HFF-Myc (cell line): ENCODE measurements at places on chromosomes 16 and 17.

- DNase-seq = no peak
Observed at GRCh38 chr17:4945944-4946280, 2.4 kb downstream of the PFN1 start.

GRCh38 chr17:32936894-32937500 lies 9.0 kb downstream of the TMEM98 start:
- DNase-seq = no peak

- peak; percentile 80 for DNase-seq
Observed at GRCh38 chr17:44095647-44096496, 25.3 kb downstream of the G6PC3 start.

DNA sequence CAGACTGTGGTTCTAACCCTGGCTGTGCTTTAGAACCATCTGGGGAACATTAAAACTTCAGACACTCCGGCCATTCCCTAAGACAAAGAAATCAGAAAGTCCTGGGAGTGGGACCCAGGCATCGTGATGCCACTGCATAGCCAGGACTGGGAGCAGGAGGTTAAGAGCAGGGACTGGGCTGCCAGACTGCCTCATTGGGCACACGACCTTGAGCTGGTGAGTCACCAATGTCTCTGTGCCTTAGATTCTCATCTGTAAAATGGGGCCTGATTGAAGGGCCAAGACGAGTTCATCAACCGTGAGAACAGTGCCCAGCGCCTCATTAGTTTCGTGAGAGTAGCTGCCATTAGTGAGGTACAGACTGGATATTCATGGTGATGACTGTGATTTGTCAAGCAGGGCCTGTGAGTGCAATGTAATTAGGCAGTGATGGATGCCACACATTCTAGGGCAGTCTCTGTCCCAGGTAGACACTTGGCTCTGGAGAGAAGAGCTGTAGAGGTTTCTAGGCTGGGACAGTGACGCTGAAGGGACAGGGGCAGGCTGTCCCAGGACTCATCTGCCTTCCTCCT lies 196.8 kb downstream of the NTN1 start:
- no peak for DNase-seq

- DNase-seq = no peak
Observed at GRCh38 chr17:5631958-5632590, 47.8 kb upstream of the NLRP1 start.

- DNase-seq = no peak
Observed at GRCh38 chr17:8791910-8792270, 7.3 kb downstream of the MFSD6L start.

DNA sequence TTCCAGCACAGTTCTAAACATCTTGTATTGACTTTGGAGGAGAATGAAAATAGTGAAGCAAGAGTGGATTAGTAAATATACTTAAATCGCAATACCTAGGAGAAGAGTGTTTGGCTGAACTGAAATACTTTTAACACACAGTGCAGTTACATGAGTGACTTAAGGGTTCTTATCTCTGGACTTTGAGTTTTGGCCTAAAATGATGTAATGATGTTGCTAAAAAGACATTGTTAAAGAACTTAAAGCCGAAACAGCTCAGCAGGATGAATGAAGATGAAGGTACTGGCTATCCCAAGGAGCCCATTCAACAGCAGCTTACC lies 28.1 kb downstream of the PMP22 start:
- DNase-seq = no peak

DNA sequence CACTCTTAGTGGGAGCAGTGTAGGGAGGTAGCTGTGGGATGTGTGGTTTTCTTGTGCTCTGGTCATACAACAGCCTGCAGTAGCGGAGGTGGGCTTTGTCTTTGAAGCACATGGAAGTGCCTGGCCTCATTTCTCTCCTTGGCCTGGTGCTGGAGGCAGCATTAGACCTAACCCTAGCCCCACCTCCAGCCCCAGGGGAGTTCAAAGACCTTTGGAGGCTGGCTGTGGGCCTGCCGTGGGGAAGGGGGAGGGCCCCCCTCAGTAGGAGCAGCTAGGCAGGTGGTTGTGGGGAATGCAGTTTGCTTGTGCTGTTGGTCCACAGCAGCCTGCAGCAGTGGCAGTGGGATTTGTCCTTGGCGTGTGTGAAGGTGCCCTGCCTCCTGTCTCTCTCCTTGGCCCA lies 91.7 kb downstream of the BCAS3 start:
- no peak for DNase-seq

DNA sequence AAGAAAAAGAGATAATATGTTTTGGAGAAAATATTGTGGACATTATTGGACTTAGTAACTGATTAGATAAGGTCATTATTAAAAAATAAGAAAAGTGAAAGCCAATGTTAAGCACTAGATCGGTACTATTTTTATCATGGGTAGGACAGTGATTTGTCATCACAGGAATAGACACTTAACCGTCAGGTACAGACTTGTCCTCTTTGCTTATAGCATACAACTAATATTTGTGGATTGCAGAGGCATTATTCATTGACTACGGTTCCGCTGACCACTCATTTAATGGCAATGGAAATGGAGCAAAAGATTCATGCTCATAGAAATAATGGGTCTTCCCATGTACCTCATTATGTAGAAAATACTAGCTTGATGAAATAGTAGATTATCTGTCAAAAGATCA lies 596.3 kb upstream of the CA10 start:
- DNase-seq = no peak

DNA sequence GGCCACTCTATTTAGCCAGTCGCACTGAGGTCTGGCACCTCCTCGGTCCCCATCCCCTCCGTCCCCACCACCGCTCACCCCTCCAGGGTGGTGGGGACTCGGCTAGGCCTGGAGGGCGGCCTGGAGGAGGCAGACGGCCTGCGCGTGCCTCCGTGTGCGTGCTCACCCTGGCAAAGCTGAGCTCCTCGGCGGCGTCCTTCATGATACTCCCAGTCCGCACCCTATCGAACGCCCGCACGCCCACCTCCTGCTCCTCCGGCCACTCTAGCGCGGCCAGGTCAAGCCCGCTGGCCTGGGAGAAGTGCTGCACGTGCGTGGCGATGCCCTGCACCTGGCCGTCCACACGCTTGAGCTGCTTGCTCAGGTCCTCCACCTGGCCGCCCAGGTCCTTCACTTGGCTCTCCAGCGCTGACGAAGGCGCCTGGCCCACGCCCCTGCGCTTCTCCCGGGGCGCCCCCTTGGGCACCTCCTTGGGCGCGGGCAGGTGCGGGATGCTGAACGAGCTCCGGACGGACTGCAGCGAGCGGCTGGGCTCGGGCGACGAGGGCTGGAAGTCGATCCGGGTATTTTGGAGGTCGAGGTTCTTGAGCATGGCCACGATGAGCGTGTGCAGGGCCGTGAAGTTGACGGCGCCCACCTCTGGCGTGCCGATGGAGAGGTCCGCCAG lies 644 bp downstream of the QRICH2 start:
- no peak for DNase-seq

GRCh38 chr16:22093331-22093730 lies 990 bp downstream of the VWA3A start:
- DNase-seq = no peak

DNA sequence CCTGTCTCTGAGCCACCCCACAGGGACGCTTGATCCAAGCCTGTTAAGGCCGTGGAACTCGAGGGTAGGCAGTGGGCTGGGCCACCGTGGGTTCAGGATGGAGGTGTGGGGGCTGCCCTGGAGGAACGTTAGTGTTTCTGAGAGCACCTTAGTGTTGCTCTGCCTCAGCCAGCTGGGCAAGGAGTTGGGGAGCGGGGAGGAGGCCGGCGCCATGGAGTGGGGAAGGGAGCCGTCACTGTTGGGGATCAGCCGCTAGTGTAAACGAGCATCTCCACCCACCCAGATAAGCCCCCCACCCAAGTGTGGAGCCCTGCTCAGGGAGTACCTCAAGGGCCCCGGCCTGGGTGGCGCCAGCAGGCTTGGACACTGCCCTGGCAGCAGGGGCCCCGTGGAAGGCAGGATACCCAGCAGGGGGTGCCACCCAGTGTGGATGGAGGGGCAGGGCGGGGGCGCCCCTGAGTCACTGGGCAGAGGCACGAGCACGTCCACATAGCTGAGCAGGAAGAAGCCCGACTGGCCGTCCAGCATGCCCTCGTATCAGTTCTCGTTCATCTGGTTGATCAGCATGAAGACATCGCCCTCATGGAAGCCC lies 98.6 kb downstream of the KPNA2 start:
- DNase-seq = no peak

DNA sequence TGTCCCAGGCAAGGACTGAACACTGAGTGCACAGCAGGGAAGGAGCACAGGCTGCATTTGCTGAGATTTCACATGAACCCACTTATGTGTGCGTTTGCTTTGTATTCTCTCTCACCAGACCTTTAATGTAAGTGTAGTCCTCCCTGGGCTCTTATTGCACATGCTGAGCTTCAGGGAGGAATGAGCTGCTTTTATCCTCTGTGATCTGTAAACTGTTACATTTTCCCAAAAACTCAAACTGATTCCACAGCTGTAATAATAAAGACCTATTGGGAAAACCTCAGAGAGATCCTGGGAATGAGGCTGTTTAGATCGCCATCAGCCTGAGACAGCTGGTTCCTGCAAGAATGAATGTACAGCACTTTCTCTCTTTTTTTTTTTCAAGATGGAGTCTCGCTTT lies 53.6 kb upstream of the ADORA2B start:
- no peak for DNase-seq

GRCh38 chr17:48176471-48176855 lies 68.9 kb downstream of the SNX11 start:
- DNase-seq = no peak

DNA sequence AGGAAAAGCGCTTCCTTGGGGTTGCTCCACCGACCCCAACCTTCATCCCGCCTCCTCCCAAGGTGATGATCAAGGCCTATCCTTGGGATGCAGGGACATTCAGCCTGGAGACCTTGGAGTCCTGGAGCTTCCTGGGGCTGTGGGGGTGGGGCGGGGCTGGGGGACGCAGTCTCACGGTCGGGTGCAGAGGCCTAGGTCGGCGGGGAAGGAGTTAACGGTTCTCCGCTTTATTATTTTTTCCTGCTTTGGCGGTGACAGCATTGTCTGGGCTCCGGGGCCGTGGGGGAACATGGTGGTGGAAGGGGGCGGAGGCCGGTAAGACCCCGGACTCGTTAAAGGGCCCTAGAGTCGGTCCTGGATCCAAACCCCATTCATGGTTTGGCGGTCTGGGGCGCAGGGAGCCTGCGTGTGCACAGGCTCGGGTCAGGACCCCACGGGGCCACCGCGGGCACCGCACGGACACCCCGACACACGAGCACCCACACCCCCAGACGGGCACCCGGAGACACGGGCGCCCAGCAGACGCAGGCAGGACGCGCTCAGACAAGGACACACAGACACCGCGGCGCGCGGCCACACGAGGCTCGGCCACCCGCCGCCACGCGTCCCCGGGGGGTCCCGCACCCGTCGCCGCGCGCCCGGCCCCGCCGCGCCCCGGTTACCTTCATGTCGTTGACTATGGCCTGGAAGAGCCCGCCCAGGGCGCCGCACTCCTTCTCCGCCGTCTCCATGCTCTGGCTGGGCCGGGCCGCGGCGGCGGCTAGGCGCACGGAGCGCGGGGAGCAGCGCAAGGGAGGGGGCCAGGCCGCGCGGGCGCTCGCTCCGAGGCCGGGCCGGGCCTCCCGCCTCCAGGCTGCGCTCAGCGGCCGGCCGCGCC lies 554 bp downstream of the MTSS2 start:
- no peak for DNase-seq

DNA sequence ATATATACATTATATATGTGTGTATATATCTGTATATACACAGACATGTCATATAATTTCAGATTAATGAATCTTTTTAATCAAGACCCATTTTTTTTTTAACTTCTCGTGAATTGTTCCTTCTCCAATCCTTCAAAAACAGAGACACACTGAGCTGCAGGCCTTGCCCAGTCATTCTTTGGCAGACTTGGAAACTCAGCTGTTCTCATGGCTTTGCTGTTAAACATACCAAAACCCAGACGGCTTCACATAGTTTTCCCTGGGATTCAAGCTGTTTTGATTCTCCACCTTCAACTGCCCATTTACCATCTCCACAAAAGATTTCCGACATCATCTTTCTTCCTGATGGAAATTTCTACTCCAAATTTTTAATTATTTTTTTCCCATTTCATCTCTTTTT lies 148.7 kb downstream of the KCNJ2 start:
- DNase-seq = no peak

DNA sequence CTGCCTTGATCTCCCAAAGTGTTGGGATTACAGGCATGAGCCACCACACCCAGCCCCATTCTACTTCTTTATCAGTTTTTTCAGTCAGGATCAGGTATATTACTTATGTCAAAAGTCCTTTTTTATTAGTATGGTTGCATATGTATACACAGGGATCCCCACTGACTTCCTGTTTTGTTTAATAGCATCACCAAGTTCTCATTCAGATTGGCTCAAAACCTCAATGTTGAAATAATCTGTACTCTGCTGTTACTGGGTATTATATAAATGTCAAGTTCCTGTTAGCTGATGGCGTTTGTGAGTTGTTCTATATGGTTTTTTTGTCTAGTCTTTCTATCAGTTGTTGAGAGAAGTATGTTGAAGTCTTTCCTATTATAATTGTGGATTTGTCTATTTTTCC lies 168.5 kb downstream of the BCAS3 start:
- no peak for DNase-seq

GRCh38 chr16:56603589-56603988 lies 4.8 kb upstream of the MT2A start:
- DNase-seq = no peak

DNA sequence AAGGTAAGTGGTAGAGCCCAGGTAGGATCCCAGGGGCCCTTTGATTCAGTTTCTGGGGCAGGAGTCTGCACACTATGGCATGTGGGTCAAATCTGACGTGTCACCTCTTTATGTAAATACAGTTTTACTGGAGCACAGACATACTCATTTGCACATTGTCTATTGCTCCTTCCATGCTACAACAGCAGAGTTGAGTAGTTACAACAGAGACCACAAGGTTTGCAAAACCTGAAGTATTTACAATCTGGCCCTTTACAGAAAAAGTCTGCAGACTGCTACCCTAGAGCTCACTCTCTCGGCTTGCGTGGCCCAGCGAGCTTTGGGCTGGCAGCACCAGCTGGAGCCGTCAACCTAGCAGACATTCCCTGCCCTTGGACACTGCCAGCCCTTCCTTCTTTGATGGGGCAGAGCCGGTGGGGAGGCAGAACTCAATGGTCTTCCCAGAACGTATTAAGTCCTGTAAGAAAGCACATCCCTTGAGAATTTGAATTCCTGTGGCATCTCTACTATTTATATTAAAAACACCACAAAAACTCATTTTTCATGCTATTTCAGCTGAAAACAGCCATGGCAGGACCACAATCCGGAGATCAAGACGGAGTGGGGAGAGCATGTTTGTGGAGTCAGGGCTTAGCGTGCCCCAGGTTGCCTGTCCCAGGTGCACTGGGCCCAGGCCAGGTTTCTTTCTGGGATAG lies 133.1 kb upstream of the NUDT7 start:
- DNase-seq = no peak

DNA sequence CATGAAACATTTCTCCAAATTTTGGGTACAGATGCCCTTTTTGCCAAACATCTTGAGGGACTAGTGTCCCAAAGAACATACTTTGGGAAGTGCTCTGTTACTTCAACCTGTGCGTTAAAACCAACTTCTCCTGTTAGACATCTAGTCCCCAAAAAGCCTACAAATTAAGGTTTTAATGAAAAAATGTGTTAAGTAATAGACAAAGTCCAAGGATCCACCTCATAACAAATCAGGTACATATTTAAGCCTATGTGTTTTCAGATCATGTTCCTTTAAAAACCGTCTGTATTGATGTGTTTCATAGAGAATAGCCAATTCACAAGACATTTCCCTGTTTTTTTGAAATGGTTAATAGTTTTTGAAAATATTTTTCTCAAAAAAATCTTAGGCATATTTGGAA lies 174.8 kb upstream of the FAM20A start:
- DNase-seq = no peak

- peak; percentile 37 for DNase-seq
Observed at GRCh38 chr16:27547134-27547533, 2.6 kb downstream of the GTF3C1 start.
